Hematopoietic multipotent progenitor cell treated with erythropoietin and hydrocortisone succinate and interleukin-3 and kit ligand, for 15 days (in vitro differentiated cells): ENCODE measurements at places on chromosomes 6 and 20.

GRCh38 chr6:148530976-148531375 is 188.3 kb downstream of the SASH1 start:
- no peak for DNase-seq

- no peak for DNase-seq
Measured at GRCh38 chr6:53048431-53049195, 16.6 kb upstream of the FBXO9 start.

DNA sequence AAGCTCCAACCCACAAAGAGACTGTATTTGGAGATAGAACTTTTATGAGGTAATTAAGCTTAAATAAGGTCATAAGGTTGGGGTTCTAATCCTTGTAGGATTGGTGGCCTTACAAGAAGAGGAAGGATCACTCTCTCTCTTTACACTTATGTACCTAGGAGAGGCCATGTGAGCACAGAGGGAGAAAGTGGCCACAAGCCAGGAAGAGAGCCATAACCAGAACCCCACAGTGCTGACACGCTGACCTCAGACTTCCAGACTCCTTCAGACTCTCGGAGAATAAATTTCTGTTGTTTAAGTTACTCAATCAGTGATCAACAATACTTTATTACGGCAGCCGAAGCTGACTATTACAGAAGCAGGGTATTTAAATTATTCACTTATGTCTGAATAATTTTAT is 430.5 kb upstream of the EPHA7 start:
- no peak for DNase-seq

DNA sequence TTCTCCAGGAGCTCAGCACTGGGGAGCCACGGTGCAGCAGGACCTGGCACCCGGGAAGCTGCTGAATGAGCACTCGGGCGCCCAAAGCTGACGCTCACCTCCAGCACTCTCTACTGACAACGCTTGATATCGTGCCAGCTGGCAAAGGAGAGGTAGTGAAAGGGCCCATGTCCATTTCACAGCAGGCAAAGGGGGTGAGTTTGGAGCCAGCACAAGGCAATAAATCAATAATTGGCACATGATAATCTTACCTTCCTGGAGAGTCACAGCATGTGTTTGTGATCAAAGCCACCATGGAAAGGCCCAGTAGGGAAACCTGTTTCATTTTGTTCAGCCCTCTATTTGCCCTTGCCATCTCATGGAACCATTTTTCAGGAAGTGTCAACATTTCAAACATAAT is 23.3 kb upstream of the SMIM26 start:
- DNase-seq, result no peak

- DNase-seq, result no peak
Measured at GRCh38 chr20:15618912-15619311, 954.3 kb downstream of the KIF16B start.

DNA sequence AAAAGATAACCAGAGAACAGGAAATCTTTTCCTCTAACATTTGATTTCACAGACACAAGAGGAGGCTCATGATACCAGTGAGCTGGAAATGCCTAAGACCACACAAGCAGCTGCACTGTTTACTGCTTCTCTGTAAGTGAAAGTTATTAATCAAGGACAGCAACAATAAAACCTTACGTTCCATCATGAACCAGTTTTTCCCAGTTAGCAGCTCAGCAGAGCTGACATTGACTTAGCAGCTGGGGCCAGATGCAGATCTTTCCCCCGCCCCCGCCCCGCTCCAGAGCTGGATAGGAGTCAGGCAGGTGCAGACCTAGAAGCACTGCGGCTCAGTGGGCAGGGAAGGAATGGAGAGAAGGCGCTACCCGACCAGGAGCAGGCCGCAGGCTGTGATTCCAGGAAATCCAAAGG is 275.2 kb downstream of the GMDS start:
- DNase-seq, result no peak

DNA sequence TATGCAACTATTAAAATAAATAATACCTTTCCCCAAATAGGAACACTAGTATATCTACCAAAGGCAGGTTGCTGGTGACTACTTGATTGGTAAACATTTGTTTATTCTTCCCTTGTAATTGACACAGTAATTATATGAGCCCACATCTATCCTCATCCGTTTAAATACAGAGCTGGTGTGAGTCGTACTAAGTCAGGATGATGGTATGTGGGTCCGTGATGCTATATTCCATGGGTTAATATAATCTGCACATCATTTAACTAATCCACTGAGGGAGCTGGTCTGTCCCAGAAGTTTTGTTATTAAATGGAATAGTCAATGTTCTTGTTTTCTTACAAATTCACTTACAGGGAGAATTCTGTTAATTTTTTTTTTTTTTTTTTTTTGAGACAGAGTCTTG is 164.0 kb upstream of the AGPAT4 start:
- no peak for DNase-seq
